T-cell (primary cell): ENCODE measurements at places on chromosomes 6 and 20.

DNA sequence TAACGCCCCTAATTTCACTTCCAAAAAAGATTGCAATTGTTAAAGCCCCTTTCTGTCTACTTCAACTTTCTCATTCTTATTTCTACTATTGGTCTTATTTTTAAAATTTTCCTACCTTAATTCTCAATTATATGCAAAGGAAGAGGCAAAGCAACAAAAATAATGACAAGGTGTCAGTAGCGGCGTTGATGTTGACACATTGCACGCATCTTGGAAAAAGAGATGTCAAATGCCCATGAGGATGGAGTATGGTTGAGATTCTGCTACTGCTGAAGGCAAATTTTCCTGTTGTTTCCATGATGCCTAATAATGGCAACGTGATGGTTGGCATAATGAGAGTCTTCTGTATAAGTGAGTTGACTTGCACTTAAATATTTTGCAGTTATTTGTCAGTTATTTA, 258.9 kb downstream of the CDKAL1 start:
- no peak for DNase-seq

DNA sequence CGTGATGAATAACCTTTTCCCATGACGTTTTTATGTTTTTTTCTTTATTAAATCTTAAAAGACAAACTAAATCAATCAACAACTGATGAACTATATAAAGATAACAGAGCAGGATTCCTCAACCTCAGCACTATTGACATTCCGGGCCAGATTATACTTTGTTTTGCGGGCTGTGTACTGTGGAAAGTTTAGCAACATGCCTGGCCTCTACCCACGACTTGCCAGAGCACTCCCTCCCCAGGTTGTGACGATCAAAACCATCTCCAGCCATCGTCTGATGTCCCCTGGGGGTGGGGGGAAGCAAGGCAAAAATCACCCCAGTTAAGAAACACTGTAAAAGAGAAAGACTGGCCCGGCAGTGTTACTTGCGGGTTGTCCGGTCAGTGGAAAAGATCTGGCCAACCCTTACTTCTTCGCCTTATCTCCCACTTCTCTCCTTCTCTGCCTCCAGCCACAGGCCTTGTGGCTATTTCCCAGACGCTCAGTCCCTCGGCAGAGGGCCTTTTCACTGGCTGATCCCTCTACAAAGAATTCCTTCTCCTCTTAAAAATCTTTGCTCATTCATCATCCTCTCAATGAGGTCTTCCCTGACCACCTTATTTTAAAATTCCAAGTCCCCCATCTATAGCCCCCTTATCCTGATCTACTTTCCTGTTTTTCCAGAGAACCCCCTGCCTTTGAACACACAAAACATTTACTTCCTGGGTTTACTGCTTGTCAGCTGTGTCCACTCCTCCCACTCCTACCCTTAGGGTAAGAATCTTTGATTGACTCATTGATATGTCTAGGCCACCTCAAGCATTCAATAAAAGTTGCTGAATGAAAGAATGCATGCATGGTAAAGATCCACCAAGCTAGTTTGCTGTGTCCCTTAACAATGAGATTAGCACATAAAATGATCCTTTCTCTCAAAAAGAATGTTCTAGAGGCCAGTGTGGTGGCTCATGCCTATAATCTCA, 14.7 kb upstream of the RAB22A start:
- DNase-seq: no peak

GRCh38 chr6:138537106-138537505, 37.8 kb upstream of the NHSL1 start:
- DNase-seq: no peak

DNA sequence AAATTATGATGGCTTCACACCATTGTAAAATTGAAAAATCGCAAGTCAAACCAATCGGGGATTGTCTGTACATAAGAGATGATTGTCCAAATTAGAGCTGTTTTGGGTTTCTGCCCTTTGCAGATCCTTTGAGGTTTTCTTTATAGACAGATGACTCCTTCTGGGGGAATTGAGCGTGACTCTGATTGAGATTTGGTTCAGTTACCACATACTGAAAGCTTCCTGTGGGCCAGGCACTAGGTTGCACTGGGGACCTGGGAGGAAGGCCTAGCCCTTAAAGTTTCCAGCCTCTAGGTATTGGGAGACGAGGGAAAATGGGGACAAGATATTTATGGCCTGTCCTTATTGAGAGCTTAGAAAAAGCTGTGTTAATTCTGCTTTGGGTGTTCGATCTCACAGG, 9.2 kb downstream of the VAPB start:
- DNase-seq: no peak

- DNase-seq: no peak
Measured at GRCh38 chr6:39451831-39452230, 129.3 kb upstream of the KCNK16 start.

- no peak for DNase-seq
Measured at GRCh38 chr20:59631751-59632540, 27.6 kb downstream of the PHACTR3 start.

- no peak for DNase-seq
Measured at GRCh38 chr20:54267483-54268003, 59.7 kb downstream of the PFDN4 start.

DNA sequence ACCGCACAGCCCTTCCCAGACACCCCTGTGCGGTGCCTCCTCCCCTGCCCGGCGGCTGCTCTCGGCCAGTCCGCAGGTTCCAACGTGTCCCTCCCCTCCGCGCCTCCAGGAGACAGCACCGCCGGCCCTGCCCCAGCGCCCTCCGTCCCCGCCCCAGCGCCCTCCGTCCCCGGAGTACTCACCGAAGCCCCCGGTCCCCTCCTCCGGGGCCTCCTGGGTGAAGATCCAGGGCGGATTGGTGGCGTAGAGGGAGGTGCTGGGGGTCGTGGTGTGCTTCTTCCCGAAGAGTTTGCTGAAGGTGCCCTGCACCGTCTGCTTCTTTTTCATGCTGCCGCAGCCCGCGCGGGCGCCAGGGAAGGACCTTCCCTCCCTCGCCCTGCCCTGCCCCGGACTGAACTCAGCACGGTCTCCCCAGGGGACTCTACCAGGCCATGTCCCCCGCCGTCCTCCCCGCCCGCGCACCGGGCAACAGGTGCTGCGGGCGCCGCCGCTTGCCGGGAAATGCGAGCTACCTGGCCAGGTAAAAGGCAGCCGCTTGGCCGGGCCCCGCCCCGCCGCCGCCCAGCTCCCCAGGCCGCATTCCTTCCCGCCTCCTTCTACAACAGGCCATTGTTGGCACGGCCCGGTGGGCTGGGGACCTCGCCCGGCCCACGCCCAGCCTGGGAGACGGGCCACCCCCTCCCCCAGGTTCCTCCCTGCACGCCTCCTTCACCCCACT, at the start of gene C6orf132:
Gene C6orf132, minus strand, starts transcription at position 503 of the 718 bp plus-strand sequence. Its CDS starts 176 bp downstream, at position 327.
- DNase-seq: no peak

- DNase-seq: no peak
Measured at GRCh38 chr20:10654250-10654610, 19.6 kb downstream of the JAG1 start.

- no peak for DNase-seq
Measured at GRCh38 chr6:109002051-109002697, 92.5 kb downstream of the SESN1 start.

DNA sequence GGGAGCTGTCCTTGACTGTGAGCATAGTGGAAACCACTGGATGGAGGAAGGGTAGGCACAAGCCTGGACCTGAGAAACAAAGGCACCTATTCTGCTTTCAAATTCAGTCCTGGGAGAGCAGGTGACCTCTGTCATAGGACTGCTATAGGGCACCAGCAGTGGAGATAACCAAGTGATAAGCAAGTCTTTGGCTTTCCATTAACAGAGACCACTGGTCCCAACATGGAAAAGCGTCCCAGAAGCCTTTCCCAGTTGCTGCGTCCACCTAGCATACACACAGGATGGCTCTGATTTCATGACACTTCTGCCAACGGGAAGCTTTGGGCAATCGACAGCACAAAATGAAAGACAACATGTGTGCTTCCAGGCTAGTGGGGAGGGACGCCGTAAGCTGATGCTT, 8.9 kb downstream of the SLC22A3 start:
- DNase-seq: no peak

- DNase-seq: no peak
Measured at GRCh38 chr20:63567386-63568169, 6.5 kb downstream of the HELZ2 start.

DNA sequence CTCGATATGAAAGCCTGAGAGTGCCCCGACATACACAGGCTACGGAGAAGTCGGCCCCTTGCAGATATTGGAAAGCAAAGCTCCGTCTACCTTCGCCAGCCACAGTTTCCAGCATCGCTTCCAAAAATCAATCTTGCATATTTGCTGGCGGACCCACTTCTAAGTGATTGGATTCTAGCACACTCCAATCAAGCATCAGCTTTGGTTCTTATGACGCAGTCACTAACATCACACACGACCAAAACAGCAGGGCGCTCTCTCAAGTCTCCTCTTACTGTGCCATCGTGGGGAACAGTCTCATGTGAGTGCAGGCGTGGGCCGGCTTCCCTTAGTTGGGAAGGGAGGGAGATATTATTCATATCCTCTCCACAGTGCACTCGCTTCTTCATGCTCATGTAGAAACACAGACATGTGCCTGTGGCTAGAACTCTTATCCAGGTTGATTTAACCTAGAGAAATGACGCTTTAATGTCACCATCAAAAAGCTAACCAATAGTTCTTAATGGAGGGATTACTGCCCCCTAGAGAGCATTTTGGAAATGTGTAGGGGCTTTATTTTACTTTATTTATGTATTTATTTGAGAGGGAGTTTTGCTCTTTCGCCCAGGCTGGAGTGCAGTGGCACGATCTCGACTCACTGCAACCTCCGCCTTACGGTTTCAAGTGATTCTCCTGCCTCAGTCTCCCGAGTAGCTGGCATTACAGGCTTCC, 229.8 kb downstream of the SOD2 start:
- DNase-seq: no peak

- DNase-seq: no peak
Measured at GRCh38 chr6:147156799-147157382, 47.3 kb upstream of the STXBP5 start.

DNA sequence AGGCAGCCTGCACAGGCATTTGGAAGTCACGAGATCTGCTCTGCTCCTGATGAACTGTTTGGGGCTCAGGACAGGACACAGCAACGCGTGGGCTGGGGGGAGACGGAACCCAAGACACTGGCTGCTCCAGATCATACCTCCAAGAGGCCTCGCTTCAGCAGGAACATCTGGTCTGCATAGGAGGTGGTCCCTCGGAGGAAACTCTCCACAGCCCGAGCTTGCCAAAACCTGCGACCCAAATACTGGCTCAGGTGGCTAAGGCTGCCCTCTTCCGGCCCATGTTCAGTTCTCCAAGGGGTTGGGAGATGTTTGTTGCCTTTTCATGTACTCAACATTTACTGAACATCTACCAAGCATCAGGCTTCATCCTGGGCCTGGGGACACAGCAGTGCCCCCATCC, 51.7 kb downstream of the MYH7B start:
- DNase-seq: no peak

DNA sequence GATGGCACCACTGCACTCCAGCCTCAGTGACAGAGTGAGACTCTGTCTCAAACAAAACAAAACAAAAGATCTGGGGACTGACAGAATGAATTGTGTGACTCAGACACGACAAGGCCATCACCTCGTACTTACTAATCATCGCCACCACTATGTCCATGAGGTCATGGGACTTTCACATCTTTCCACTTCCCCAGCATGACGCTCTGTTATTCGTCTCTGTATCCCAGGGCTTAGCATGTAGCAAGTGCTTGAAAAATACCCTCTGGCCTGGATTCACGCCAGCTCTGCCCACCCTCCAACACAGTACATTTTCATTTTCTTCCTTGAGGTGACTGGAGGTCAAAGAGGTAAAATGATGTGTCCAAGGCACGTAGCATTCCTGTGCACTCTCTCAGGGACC, 27.8 kb downstream of the FGD2 start:
- no peak for DNase-seq

DNA sequence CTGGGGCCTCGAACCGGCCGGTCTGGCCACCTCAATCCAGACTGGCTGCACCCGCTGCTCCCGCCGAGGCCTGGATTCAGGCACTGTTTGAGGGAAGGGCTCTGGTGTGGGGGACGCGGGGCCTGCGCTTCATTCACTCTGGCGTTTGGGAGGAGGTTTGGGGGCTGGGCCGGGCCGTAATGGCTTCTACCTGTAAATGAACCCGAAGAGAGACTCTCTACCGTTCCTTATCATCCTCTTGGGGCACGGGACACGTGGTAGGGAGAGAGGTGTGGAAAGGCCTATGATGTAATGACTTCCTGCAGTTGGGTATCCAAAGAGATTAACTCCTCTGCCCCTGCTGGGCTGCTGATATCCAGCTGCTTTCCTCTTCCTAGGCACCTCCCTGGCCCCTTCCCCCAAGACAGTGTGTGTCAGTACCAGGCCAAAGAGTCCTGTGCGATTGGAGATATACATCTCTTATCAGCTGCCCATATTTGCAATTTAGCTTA, 1.8 kb downstream of the FOXO3 start:
- no peak for DNase-seq
